Caco-2 (cell line): ENCODE measurements at places on chromosomes 2 and 18.

DNA sequence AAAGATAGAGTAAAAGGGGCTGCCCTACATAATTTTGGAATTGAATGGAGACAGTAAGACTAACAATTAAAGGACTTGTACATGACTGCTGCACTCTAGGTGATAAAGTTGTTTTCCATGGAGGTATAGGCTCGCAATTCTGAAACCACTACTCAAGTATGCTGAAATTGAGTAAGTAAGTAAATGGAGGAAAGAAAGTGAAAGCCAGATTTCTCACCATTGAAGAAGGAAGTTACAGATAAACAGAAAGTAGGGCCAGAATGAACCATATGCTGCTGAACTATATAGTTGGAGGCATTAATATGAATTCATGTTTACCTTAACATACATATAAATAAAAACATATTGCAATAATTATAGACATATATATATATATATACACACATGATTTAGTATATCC is 225.7 kb upstream of the ST6GAL2 start:
- H3K4me3 ChIP-seq, result no peak overlapping the region
- no peaks in the 10 kb centered on the region for H3K36me3 ChIP-seq
- no peaks in the 10 kb centered on the region for H3K4me1 ChIP-seq
- H3K27ac ChIP-seq, result no peak overlapping the region
- H3K27me3 ChIP-seq, result no peaks in the 10 kb centered on the region
- no peak for DNase-seq

GRCh38 chr2:60470340-60470739 is 83.1 kb downstream of the BCL11A start:
- no peak overlapping the region for H3K27ac ChIP-seq
- H3K36me3 ChIP-seq, result no peaks in the 10 kb centered on the region
- H3K27me3 ChIP-seq, result no peaks in the 10 kb centered on the region
- no peaks in the 10 kb centered on the region for H3K4me1 ChIP-seq

- no peaks in the 10 kb centered on the region for H3K36me3 ChIP-seq
- H3K27ac ChIP-seq, result no peak overlapping the region
- H3K4me1 ChIP-seq, result no peaks in the 10 kb centered on the region
- H3K27me3 ChIP-seq, result no peaks in the 10 kb centered on the region
- DNase-seq, result peak; percentile 66
Measured at GRCh38 chr2:71801969-71802368, 345.7 kb downstream of the CYP26B1 start.

- H3K27me3 ChIP-seq, result no peaks in the 10 kb centered on the region
- H3K4me3 ChIP-seq, result no peak overlapping the region
- no peak for DNase-seq
- no peaks in the 10 kb centered on the region for H3K4me1 ChIP-seq
- H3K27ac ChIP-seq, result no peak overlapping the region
- H3K36me3 ChIP-seq, result no peaks in the 10 kb centered on the region
Measured at GRCh38 chr2:40039549-40039948, 260.5 kb upstream of the THUMPD2 start.

- no peaks in the 10 kb centered on the region for H3K4me1 ChIP-seq
- H3K36me3 ChIP-seq, result no peaks in the 10 kb centered on the region
- no peak overlapping the region for H3K4me3 ChIP-seq
Measured at GRCh38 chr2:60708630-60709320, 47.3 kb upstream of the PAPOLG start.

DNA sequence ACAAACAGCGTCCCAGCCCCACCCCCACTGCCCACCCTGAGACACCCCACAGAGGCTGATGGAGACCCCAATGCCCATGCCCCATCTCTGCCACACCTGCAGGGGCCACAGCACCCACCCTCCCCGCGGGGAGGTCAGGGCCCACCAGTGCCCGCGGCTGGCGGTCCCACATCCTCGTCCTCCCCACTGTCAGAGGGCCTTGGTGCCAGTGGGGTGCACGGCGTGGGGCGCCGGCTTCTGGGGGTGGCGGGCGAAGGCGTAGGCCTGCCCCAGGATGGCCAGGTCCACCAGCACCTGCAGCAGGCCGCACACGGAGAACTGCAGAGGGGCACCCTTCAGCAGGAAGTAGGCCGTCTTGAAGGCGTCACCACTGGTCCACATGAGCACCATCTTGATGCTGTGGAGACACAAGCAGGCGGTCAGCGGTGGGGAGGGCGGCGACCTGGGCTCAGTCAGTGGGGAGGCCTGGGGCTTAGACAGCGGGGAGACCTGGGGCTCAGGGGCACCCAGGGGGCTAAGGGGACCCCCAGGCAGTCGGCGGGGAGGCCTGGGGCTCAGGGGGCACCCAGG is 47.6 kb downstream of the SLC66A2 start:
- H3K27me3 ChIP-seq, result no peaks in the 10 kb centered on the region
- H3K36me3 ChIP-seq, result no peaks in the 10 kb centered on the region
- H3K27ac ChIP-seq, result no peak overlapping the region

GRCh38 chr18:13216092-13216582 is 2.4 kb upstream of the LDLRAD4 start:
- H3K4me1 ChIP-seq, result peaks cover 12% of the 10 kb centered on the region
- peaks cover 9% of the 10 kb centered on the region for H3K27me3 ChIP-seq
- no peak overlapping the region for H3K4me3 ChIP-seq
- no peaks in the 10 kb centered on the region for H3K36me3 ChIP-seq
- H3K27ac ChIP-seq, result no peak overlapping the region
